Ovary (tissue), 10 donors: ENCODE measurements at places on chromosomes 11 and 22. TPM values are rescaled to one million over a fixed set of nuclear protein-coding genes. Genes with fewer than 3 reads are reported as not detected.

TMPRSS13 gene
- total RNA-seq = 2.0 TPM

OR10A2 gene
- total RNA-seq = not detected

SYT13 gene
- total RNA-seq = 0.30 TPM

MFNG gene
- total RNA-seq = 9.2 TPM

APOL1 gene
- total RNA-seq = 24.5 TPM
